Fibroblast of skin of back (primary cell): ENCODE measurements at places on chromosomes 4 and X.
A peak's percentile ranks its signal among the peaks of the same experiment; 100 is the strongest.

GRCh38 chrX:69150281-69150960 lies 14.8 kb downstream of the PJA1 start:
- DNase-seq, result no peak

DNA sequence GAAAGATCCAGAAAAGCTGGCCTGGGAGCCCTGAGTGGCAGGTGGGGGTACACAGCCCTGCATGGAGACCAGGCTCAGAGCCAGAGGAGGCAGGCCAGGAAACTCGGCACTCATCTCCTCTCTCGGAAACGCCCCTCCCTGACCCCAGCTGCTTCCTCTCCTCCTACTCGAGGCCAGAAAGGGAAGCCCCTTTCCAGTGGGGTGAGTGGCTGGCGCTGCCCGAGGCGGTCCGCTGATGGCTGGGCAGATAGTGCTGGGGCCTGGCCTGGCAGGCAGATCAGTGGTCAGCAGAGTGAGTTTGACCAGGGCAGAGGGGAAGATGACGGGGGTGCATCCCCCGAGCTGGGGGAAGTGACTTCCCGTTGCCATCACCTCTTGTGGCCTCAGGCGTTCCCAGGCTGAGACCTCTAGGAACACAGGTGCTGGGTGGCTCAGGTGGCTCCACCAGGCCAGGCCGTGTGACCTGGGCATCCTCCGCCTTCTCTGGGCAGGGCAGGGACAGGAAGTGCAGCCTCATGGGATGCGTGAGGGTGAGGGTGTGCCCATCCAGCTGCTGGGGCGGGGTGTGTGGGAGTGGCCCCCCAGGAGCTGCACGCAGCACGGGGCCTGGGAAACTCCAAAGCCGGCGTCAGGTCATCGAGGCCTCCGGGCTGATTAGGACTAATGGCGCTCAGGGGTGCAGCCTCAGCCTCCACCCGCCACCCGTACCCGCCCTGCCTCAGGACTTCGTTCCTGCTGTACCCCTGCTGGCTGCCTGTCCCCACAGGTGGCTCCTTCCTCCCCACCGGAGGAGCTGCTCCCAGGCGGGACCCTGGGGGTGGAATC lies 5.7 kb downstream of the SH3BP2 start:
- DNase-seq, result no peak

DNA sequence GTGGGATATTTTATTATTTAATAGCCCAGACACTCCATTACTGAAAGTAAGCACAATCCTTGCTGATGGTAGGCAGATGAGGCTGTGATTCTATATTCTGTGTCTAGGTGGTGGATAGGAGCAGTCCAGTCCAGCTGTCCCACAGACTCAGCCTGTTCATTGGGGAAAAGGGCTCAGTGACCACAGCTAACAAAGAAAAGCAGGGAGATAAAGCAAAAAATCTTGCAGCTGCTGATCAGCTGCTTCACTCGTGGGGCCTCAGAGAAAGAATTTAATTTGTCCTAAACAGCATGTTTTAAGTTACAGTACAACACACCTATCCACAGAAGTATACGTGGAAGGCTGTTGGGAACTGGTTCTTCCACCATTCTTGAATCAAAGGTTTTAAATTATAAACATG lies 40.7 kb upstream of the ANK2 start:
- DNase-seq, result no peak

DNA sequence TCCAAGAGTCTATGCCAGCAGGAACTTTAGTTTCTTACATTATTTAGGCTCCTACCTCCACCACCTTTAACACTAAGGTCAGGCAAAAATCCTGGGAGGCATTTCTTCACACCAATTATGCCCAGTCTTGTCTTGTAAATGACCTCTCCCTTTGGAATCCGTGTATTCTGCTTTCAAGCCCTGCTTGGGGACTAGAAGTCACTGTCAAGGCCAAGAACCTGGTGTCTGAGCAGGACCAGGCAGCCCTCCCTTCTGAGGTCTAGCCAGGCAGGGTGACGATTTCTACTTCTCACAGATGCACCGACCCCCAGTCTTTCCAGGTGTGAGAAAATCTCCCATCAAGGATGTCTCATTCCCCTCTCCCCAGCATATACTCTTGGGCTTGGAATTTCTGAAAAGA lies 82.7 kb upstream of the C1QTNF7 start:
- no peak for DNase-seq

DNA sequence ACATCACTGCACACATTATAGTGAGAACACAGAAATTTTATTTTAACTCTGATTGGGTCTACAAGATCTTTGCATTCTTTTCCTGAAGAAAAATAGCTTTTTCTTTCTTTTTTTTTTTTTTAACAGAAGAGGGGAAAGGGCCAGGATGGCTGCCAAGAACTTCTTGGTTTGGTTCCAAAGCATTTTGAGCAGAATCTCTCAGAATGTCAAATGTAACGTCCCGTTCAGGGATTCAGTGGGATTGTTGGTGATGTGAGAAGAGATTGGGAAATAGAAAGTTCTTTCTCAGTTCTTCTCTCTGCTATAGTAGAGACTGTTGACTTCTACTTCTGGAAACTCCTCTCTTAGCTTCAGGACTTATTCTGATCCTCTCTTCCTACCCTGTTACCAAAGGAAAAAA lies 70.9 kb upstream of the CBR4 start:
- peak; percentile 68 for DNase-seq

- DNase-seq, result peak; percentile 82
These were observed 648.7 kb upstream of the DIPK2B start for GRCh38 chrX:45849261-45849862.
